ENCODE measurements at places on chromosomes 1 and 21.
A peak's percentile ranks its signal among the peaks of the same experiment; 100 is the strongest.

- DNase-seq = no peak
Observed at GRCh38 chr1:4796161-4797015, 142.0 kb downstream of the AJAP1 start.

DNA sequence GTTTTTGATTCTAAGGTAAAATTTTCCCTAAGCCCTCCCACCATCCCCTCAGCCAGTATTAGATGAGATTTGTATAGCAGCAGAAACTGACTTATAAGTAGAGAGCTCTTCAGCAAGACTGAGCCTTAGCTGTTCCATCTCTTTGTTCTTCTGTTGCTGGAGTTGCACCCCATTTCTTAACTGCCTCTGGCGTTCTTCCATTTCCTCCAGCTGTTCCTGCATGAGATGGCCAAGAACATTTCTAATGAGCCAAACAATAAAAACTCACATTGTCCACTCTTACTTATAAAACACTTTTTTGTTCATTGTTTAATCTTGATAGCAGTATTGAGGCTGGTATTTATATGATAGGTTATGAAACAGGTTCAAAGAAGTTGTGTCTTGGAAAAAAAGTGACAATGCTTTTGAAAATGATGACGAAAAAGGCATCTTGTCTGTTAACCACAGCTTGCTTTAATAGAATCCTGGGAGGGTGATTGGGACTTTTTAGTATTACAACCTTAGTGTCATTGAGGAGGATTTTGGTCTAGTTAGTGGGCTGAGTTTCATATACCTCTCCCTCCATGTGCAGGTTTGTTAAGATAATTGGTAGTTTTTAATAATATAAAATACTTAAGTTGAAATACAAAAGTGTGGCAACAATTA is 18.3 kb downstream of the SYNC start:
- DNase-seq = no peak

- DNase-seq = peak; percentile 90
Observed at GRCh38 chr1:6624710-6625583, at the start of gene THAP3. THAP3 (plus strand) TSS chr1:6624868; CDS start chr1:6625219, 351 bp downstream.

- no peak for DNase-seq
Observed at GRCh38 chr1:68800182-68800581, 303.3 kb upstream of the DEPDC1 start.

DNA sequence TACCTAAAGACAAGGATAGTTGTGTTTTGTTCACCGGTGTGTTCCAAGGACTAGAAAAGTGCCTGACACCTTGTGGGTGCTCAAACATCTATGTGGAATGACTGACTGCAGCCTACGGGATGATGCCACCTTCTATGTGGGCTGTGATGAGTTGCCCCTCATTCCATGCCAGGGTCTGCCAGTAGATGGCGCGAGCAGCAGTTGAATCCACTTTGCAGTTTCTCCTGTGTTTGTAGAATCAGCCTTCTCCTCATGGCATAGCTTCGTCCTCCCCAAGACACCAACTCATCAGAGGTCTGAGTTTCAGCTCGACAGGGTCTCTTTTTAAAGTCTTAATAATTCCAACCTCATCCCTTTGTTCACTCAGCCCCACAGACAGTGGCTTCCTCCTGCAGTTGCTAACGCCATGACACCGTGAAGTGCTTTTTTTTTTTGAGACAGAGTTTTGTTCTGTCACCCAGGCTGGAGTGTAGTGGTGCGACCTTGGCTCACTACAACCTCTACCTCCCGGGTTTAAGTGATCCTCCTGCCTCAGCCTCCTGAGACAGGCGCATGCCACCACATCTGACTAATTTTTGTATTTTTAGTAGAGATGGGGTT is 133.7 kb downstream of the CAPN8 start:
- DNase-seq = peak; percentile 36

DNA sequence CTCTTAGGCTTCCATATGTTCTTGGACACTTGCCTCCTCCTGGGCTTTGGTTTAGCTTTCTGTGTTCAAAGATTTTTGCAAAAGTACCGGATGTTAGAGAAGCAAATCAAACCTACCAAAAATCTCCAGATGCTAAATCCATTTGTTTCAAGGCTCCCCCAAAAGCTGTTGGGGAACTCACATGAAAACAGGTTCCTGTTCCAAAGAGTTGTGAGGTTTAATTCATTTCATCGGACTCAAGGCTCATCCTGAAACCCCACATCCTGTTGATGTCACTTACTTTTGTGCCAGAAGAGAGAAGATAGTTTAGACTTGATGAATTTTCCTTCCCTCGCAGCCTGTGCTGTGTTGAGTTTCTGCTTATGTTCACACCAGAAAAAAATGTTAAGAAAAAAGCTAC is 41.7 kb upstream of the RXRG start:
- no peak for DNase-seq

DNA sequence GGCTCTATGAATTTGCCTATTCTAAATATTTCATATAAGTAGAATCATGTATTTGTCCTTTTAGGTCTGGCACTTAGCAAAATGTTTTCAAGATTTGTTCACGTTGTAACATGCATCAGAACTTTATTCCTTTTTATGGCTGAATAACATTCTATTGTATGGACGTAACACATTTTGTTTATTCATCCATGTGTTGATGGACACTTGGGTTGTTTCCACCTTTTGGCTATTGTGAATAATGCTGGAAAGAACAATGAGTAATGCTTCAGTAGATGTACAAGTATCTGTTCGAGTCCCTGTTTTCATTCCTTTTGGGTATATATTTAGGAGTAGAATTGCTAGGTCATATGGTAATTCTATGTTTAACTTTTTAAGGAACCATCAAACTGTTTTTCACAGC is 24.7 kb downstream of the SLC35A3 start:
- no peak for DNase-seq

- no peak for DNase-seq
Observed at GRCh38 chr1:66752000-66752592, at the start of gene DYNLT5. DYNLT5 (plus strand) TSS chr1:66752459; CDS start chr1:66754659, 2,200 bp downstream.

- DNase-seq = no peak
Observed at GRCh38 chr1:33402206-33402605, 28.7 kb downstream of the PHC2 start.

DNA sequence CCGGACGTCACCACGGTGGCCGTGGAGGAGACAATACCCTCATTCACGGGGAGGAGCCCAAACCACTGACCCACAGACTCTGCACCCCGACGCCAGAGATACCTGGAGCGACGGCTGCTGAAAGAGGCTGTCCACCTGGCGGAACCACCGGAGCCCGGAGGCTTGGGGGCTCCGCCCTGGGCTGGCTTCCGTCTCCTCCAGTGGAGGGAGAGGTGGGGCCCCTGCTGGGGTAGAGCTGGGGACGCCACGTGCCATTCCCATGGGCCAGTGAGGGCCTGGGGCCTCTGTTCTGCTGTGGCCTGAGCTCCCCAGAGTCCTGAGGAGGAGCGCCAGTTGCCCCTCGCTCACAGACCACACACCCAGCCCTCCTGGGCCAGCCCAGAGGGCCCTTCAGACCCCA is 7.0 kb downstream of the TNFRSF14 start:
- no peak for DNase-seq

- peak; percentile 95 for DNase-seq
Observed at GRCh38 chr1:222712253-222713090, at the start of the genes AIDA and BROX. AIDA (minus strand) TSS chr1:222712491; CDS start chr1:222712317, 174 bp downstream. BROX (plus strand) TSS chr1:222712564; CDS start chr1:222715700, 3,136 bp downstream.

GRCh38 chr1:157968508-157968907 is 24.9 kb upstream of the KIRREL1 start:
- DNase-seq = no peak

- DNase-seq = no peak
Observed at GRCh38 chr1:17588048-17588871, 48.8 kb downstream of the ARHGEF10L start.

GRCh38 chr1:60861961-60862567 is 220.3 kb upstream of the NFIA start:
- no peak for DNase-seq

Data from CD4-positive, alpha-beta T cell treated with Interleukin-15 for 4 hours (primary cell).